ENCODE measurements at places on chromosomes 16 and 17.

- no peak for DNase-seq
Measured at GRCh38 chr16:17408955-17409441, 61.8 kb downstream of the XYLT1 start.

DNA sequence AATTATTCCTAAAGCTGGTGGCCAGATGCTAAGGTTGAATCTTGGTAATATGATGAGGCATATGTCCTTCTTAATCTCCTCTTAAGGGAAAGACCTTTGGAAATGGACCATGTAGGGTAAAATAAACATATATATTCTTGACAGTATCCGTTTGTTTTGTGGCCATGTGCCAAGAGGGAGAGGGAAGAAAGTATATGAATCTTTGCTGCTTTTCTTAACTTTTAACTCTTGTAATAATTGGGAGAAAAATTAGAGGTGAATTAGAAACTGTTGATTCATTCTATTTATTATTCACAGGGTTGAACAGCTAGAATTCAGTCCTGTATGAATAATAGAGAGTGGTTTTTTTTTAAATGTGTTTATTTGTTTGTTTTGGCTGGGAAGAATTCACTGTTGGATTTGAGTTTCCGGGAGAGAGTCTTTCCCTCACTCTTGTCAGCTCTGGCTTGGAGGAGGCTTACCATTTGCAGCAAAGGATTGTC, 31.6 kb downstream of the AATF start:
- no peak for DNase-seq

- no peak for DNase-seq
Measured at GRCh38 chr16:54938212-54939028, 7.8 kb downstream of the IRX5 start.

- DNase-seq, result no peak
Measured at GRCh38 chr17:45129940-45130680, 2.2 kb downstream of the PLCD3 start.

Data from activated CD4-positive, alpha-beta T cell treated with anti-CD3 and anti-CD28 coated beads, Interleukin-2, amount 50 U/mL, for 48 hours (primary cell).